ENCODE measurements at places on chromosomes 5 and 9.

GRCh38 chr5:82513738-82514137 is 235.6 kb upstream of the RPS23 start:
- no peak for DNase-seq

GRCh38 chr5:162485666-162486292 is 418.2 kb downstream of the GABRG2 start:
- no peak for DNase-seq

DNA sequence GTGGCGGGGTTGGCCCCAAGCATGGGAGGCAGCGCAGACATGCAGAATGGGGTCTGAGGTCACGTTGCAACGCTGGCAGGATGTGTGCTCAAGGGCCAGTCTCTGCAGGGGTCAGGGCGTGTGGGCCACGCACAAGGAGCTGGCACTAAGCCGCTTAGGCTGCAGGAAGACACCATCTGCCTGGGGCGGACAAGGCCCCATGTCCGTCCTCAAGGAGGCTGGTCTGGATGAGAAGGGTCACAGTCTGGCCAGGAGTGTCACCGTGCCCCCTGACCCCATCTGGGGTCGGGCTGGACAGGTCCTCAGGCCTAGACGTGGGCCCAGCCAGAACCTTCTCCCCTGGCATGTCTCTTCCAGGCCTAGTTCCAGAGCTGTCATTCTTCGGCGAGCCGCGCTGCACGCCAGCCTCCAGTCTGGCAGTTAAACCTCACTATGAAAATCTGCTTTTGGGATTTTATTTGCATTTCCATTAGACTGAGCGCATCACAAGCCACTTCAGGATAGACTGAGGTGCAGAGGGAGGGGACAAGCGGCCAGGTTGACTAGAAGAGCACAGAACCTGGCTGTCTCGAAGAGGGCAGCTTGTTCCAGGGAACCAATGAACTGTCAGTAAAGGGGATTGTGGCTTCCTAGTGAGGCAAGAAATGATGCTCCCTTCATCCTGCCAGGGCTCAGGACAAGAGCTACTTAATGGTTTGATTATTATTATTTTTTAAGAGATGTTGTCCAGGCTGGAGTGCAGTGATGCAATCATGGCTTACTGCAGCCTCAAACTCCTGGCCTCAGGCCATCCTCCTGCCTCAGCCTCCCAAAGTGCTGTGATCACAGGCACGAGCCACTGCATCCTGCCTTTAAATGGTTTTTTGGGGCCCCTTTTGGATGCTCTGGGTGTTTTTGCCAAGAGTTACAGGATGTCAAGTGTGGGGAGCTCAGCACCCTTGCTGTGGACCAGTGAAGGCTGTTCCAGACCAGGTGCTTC is 4.3 kb downstream of the BRD3OS start:
- no peak for DNase-seq

- no peak for DNase-seq
These were observed 152.3 kb downstream of the TSSK1B start for GRCh38 chr5:113282472-113282871.

DNA sequence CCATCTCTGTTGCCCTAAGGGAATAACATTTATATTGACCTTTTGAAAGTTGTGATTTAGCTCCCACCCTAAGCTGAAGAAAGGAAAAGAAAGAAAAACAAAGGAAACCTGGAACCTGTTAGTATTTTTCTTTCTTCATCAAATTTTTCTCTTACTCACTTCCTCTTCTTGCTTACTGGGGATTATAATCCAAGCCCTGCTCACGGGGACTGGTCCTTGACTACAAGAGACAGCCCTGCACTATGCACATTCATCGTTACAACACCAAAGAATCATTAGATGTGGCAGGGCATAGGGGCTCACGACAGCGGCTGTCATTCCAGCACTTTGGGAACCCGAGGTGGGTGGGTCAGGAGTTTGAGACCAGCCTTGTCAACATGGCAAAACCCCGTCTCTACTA is 37.8 kb upstream of the LPAR1 start:
- DNase-seq, result no peak

GRCh38 chr9:1514776-1515363 is 464.7 kb downstream of the DMRT2 start:
- DNase-seq, result no peak

DNA sequence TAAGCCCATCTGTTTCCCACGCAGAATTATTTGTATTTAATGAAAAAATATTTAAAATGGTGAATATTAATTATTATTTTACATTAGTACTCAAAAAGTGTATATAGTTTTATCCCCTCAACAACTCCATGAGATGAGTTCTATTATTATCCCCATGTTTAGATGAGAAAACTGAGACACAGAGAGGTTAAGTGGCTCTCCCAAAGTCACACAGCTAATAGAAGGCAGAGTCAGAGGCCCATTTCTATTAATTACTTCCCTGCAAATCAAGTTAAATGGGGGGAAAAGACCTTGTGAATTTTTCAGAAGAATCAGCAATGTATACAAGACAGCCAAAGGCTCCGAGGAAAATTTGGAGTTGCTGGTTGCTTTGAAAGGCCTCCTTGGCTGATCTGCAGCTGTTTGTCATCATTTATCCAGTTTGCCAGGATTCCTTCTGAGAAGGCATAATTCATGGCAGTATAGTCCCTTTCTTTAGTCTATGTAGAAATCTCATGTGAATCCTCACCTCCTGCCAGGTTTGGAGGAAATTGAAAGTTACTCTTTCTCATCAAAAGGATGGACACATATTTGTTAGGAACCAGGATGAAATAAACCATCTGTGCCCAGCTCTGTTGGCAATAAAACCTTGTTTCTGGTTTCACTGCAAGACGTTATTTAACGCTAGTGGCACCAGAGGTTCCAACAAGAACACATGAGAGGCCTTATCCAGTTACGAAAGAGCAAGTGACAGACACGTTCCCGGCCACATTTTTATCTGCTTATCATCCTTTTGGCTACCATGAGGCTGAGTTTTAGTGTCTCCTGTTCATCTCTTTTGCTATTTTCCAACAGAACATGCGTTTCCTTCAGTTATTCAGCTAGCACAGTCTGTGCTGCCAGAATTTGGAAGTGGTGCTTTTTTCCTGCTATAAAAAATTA is 621 bp downstream of the FYB1 start:
- DNase-seq, result peak; percentile 45

DNA sequence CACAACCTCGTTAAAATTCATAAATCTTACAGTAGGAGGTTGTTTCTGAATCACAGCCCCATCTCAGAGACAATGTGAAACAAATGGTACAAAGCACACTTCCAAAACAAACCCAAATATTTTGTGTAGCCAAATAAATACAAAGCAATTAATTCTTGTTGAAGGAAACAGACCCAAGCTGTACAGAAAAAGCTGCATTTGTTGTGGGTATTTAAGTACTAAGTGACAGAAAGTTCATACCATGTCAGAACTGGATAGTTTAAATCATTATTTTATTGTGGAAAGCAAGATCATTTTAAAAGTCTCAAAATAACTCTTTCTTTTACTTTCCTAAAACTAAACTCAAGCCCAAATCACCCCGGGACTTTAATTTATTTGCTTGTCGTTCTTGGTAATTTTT is 570.7 kb downstream of the ELAVL2 start:
- DNase-seq, result no peak

- DNase-seq, result no peak
These were observed 159.1 kb downstream of the OLFM1 start for GRCh38 chr9:135246248-135247205.

- peak; percentile 70 for DNase-seq
These were observed 314.0 kb downstream of the PIK3R1 start for GRCh38 chr5:68529581-68529980.

GRCh38 chr5:54738118-54738972 is 220.8 kb downstream of the SNX18 start:
- peak; percentile 68 for DNase-seq

DNA sequence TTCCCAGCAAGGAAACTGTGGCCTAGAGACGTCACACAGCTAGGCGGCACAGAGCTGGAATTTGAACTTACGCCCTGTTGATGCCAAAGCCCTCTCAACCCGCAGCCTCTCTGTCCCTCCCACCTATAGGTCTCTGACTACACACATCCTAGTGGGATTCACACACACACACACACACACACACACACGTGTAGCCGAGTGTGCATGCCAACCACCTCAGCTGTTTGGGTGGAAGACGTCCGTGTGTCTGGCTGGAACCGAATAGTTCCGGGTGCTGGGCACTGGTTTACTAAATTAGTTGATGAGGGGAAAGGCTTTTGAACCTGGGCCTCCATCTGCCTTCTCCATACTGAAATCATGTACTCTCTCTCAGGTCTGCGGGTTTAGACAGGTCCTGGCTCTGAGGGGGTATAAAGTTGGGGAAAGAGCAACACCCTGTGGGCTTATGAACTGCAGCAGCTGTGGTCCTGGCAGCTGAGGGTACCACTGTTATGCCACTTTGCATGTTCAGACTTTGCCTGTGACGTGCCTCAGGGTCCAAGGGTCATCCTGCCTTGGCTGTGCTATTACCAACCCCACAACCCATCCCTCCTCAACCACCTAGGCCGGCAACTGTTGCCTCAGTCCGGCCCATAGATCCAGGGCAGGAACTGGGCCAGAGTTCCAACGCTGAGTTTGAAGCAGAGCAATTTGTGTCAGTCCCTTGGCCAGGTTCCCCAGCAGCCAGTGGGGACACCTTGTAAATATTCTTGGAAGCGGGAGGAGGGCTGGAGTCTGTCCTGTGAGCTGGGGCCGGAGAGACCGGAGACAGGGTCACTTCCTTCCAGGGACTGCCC is 50.5 kb downstream of the PSD2 start:
- no peak for DNase-seq

DNA sequence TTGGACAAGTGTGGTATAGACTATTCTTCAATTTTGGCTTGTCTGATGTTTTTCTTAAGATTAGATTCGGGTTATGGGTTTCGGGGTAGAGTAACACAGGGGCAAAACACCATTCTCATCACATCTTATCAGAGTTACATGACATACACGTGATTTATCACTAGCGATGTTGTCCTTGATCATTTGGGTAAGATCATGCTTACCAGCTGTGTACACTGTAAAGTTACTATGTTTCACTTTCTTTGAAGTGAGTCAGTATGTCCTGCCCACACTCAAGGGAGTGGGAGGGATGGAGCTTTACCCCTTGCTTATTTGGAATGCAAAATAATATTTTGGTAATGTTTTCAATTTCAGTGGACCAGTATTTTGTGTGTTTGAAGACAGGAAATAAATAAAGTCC is 101.8 kb upstream of the TAF11L2 start:
- no peak for DNase-seq

GRCh38 chr5:43000914-43001313 is 39.2 kb downstream of the ANXA2R start:
- no peak for DNase-seq

GRCh38 chr9:95197692-95198271 is 119.7 kb downstream of the FANCC start:
- DNase-seq, result peak; percentile 60

DNA sequence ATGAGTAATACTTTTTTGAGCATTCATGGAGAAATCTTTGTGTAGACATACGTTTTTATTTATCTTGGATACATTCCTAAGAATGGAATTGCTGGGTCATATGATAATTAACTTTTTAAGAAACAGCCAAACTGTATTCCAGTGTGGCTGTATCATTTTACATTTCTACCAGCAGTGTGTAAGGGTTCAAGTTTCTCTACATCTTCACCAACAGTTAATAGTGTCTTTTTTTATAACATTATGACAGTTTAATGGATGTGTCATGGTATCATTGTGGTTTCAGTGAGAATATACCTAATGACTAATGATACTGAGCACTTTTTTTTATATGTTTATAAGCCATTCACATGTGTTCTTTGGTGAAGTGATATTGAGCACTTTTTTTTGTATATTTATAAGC is 52.4 kb downstream of the NIPBL start:
- peak; percentile 51 for DNase-seq

- DNase-seq, result no peak
These were observed 34.3 kb upstream of the NR3C1 start for GRCh38 chr5:143437666-143438273.

DNA sequence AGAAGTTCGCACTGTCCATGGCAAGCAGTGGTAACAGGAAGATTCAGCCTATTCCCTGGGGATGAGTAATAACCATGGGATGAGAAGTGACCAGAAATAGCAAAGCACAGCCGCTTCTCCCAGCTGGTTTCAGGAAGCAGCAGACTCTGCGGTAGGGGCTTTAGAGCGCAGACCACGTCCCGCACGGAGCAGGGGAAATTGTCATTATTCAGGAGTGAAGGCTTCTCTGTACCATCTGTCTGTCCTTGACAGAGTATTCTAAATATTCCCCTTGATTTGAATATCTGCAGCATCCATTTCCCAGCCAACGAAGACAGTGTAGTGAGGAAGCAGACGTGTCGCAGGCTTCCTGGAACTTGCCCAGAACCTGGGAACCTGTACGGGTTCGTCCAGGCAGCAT is 159.6 kb downstream of the NXNL2 start:
- peak; percentile 49 for DNase-seq

- DNase-seq, result no peak
These were observed 61.9 kb downstream of the MROH2B start for GRCh38 chr5:41009232-41009631.

DNA sequence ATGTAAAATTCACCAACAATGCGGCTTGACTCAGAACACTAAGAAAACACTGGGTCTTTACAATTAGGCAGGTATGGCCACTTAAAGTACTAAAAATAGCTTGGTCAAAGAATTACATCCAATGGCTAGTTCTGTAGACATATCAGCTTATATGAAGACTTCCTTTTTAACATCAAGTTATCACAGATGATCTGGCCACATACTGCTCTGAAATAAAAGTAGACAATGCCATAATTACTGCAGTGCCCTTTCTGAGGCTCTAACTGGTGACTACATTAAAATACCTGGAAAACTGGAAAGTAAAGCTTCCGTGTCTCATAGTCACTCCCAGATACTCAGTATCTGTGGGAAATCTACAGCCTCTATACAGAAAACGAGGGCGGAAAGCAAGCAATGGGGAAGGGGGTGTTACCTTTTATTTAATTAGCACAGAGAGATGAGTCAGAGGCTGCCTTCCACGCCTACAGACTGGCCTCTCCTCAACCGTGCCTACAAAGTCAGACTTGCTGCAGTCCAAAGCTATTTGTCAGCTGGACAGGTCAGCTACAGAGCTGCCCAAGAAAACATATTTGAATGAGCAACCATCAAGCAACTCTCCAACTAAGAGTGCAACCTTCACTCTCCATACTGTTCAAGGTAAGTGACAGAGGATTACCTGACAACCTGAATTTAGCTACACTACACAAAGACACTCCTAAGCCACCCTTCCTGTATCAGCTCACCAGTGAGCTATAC is 8.7 kb downstream of the SERINC5 start:
- DNase-seq, result peak; percentile 89

DNA sequence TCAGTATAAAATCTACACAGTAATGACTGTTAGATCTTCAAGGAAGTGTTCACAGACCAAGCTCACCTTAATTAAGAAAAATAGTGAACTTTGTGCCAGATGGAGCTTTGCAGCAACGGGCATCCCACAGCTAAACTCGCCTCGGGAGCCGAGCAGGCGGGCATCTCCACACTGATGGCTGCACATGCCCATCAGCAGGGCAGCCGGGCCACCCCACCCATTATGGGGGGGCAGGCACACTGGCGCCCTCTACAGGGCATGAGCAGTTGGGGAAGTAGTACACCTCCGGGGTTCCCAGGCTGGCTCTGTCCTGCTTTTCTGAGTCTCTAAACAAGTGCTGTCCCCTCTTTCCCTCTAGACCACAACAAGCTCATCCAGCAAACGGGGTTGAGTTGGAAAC is 21.6 kb downstream of the ANKS6 start:
- peak; percentile 11 for DNase-seq

Data from AG10803 (cell line).